RWPE2 (cell line): ENCODE measurements at places on chromosomes 5 and 9.
A peak's percentile ranks its signal among the peaks of the same experiment; 100 is the strongest.

- DNase-seq = no peak
- H3K36me3 ChIP-seq = no peaks in the 10 kb centered on the region
- H3K27me3 ChIP-seq = no peaks in the 10 kb centered on the region
- H3K4me3 ChIP-seq = no peak overlapping the region
Observed at GRCh38 chr5:169656125-169656901, 19.2 kb downstream of the DOCK2 start.

DNA sequence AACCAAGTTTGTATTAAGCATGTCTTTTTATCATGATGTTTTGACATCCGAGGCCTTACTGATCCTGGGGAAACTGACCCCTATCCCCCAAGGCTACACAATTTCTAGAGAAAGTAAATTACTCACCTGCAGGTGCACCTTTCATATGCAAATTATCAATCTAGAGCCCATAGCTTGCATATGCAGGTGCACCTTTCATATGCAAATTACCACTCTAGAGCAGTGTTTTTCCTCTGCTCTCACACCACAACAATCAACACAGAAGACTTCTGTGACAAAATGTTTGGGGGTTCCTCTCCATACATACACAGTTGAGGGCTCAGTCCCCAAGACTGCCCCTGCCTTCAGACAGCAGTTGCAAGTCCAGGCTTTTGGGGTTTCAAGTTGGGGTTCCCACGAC is 203.7 kb upstream of the RORB start:
- H3K4me3 ChIP-seq = no peak overlapping the region
- H3K27ac ChIP-seq = no peak overlapping the region
- no peaks in the 10 kb centered on the region for H3K27me3 ChIP-seq
- no peaks in the 10 kb centered on the region for H3K36me3 ChIP-seq

DNA sequence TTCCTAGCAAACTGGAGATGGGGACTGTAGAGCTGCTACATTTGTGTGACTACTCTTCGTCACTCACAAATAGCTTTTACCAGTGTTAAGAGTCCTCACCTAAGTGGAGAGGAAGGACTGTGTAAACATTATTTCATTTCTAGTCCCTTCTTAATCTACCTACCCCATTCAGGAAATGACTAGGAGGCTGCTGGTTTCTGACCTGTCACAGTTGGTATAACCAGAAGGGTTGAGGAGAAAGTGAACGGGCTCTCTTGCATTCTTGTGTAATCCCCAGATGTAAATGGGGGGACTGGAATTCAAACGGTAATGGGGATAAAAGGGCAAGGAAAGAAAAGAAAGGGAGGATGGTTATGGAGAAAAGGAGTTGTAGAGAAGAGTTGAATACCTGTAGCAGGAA is 35.4 kb upstream of the BNIP1 start:
- H3K27me3 ChIP-seq = no peaks in the 10 kb centered on the region
- H3K4me1 ChIP-seq = no peaks in the 10 kb centered on the region
- no peak overlapping the region for H3K27ac ChIP-seq
- DNase-seq = no peak

- H3K36me3 ChIP-seq = no peaks in the 10 kb centered on the region
- no peak overlapping the region for H3K4me3 ChIP-seq
- H3K4me1 ChIP-seq = no peaks in the 10 kb centered on the region
- DNase-seq = no peak
- H3K27ac ChIP-seq = no peak overlapping the region
Observed at GRCh38 chr9:79551586-79551985, 20.2 kb upstream of the TLE4 start.

- H3K36me3 ChIP-seq = no peaks in the 10 kb centered on the region
- no peak overlapping the region for H3K27ac ChIP-seq
- peaks cover 8% of the 10 kb centered on the region for H3K27me3 ChIP-seq
- DNase-seq = no peak
- no peaks in the 10 kb centered on the region for H3K4me1 ChIP-seq
Observed at GRCh38 chr5:9851458-9851857, 221.3 kb upstream of the TAS2R1 start.

DNA sequence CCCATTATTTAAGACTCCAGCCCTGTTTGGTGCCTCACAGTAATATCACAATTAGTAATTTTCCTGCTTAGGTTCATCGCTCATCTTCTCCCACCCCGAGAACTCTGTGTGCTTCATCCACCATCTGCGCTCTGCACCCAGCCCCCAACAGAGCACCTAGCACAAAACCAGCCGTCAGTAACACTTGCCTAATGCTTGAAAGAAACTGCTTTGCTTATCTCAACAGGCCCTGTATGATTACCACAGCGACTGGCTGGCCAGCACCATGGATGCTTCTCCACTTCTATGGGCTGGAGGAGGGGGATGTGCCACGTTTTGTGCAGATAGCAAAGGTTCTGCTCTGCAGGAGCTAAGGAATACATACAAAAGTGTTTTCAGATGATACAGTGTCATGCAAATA is 166.8 kb downstream of the SPOCK1 start:
- H3K36me3 ChIP-seq = no peaks in the 10 kb centered on the region
- H3K4me3 ChIP-seq = no peak overlapping the region
- no peaks in the 10 kb centered on the region for H3K27me3 ChIP-seq
- H3K4me1 ChIP-seq = no peaks in the 10 kb centered on the region

GRCh38 chr5:103228061-103228460 is 30.5 kb upstream of the MACIR start:
- DNase-seq = no peak
- H3K36me3 ChIP-seq = no peaks in the 10 kb centered on the region

DNA sequence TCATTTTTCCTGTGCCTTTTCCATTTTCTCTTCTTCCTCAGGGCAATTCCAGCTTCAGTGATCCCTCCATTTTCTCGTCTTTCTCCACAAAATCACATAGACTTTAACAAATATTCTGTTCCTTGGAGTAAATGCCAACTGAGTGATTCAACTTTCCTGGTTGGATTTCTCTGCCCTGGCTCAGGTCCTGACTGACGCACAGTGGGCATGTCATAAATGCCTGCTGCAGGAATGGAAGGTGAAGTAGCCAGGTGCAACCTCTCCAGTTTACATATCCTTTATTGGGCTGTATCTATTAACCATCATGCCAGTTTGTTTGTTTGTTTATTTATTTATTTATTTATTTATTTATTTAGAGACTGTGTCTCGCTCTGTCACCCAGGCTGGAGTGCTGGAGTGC is 95.1 kb downstream of the MEF2C start:
- H3K27ac ChIP-seq = no peak overlapping the region
- no peak overlapping the region for H3K4me3 ChIP-seq
- no peaks in the 10 kb centered on the region for H3K36me3 ChIP-seq
- H3K4me1 ChIP-seq = peaks cover 22% of the 10 kb centered on the region

DNA sequence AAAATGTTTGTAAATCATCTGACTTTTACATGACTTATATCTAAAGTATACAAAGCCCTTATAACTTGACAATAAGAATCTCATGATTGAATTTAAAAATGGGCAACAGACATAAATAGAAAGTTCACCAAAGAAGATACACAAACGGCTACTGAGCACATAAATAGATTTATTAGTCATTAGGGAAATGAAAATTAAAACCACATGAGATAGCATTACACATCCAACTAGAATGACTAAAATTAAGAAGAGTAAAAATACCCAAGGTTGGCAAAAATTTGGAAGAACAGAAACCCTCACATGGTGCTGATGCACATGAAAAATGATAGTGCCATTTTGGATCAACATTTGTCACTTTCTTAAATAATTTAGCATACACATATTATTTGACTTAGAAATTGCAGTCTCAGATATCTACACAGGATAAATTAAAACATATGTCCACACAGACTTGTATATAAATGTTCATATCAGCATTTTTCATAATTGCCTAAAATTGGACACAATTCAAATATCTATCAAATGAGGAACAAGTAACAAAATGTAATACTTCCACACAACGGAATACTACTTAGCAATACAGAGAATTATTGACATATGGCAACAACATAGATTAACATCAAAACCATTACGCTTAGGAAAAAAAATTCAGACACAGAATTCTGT is 359.1 kb upstream of the DAB2 start:
- H3K36me3 ChIP-seq = no peaks in the 10 kb centered on the region
- H3K27me3 ChIP-seq = no peaks in the 10 kb centered on the region
- no peak overlapping the region for H3K4me3 ChIP-seq
- H3K27ac ChIP-seq = no peak overlapping the region

DNA sequence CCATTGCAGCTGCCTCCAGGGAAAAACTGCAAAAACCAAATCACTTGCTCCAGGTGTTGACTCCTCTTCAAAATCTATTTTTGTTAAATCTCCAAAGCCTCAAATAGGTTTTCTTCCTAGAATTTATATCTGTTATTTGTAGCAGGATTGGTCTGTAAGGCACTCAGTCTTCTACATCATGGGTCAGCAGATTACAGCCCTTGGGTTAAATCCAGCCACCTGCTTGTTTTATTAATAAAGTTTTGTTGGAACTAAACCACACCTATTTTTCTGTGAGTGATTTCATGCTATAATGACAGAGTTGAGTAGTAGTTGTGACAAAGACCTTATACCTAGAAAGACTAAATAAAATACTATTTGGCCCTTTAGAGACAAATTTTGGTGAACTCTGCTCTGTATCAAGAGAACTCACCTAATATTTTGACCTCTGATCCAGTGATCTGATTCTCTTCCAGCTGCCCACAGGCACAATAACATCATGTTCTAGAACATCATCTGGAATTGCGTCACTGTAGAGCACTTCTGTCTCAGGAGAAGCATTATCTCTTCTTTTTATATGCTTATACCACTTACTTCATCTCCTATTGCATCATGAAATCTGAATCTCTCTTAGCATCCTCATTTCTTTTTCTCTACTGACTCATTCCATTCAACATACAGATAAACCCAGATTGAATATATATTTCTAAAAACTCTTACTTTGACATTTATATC is 130.1 kb downstream of the RPS23 start:
- no peak for DNase-seq
- peaks cover 19% of the 10 kb centered on the region for H3K4me1 ChIP-seq
- H3K4me3 ChIP-seq = no peak overlapping the region
- H3K27ac ChIP-seq = peak overlapping the region; percentile 25
- no peaks in the 10 kb centered on the region for H3K27me3 ChIP-seq

GRCh38 chr9:105275938-105276337 is 31.5 kb downstream of the SLC44A1 start:
- H3K27ac ChIP-seq = no peak overlapping the region
- H3K4me3 ChIP-seq = no peak overlapping the region
- H3K36me3 ChIP-seq = peaks cover 4% of the 10 kb centered on the region; the same call in 1 of the 2 replicates
- H3K27me3 ChIP-seq = no peaks in the 10 kb centered on the region
- no peak for DNase-seq

DNA sequence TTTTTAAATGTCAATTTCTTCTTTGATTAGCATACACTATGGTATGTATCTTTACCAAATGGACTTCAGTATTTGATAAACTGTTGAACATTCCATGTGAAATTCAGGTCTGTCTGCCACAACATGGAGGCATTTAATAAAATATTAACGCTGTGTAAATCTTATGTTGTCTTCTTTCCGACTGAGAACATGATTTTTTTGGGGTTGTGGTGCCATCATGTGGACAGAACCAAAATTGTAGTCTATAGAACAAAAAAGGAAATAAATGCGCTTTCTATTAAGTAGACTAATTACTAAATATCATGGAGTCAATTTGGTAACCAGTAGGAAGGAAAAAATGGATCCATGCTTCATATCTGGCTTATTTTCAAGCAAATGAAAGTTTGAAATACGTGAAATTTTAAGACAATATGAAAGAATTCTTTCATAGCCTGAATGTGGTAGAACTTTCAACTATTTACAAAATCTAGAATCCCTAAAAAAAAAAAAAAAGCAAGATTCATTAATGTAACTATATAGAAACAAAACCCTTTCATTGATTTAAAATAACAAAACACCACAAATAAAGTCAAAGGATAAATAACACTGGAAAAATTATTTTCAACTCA is 2.8 kb upstream of the PLK2 start:
- H3K27me3 ChIP-seq = no peaks in the 10 kb centered on the region
- peaks cover 9% of the 10 kb centered on the region for H3K4me1 ChIP-seq
- H3K36me3 ChIP-seq = peaks cover 19% of the 10 kb centered on the region
- no peak overlapping the region for H3K4me3 ChIP-seq

- no peaks in the 10 kb centered on the region for H3K36me3 ChIP-seq
- no peak for DNase-seq
- peaks cover 5% of the 10 kb centered on the region for H3K4me1 ChIP-seq
- no peak overlapping the region for H3K4me3 ChIP-seq
- H3K27ac ChIP-seq = no peak overlapping the region
Observed at GRCh38 chr9:109721001-109721400, 59.0 kb upstream of the PALM2AKAP2 start.

DNA sequence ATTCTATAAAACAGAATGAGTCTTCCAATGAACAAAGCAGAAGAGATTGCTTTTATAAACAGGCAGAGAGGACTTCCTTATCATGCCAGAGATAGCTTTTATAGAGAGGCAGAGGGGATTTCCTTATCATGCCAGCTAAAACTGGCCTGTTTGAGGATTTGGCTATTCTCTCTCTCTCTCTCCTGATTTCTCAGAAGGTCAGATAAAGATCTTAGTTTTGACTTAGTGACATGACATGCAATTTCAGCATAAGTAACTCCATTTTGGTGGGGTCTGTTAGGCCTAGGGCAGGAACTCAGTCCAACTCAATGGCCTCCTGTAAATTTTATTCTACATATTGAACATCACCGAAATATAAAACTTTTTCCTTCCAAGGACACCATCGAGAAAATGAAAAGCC is 31.5 kb upstream of the DENND4C start:
- no peaks in the 10 kb centered on the region for H3K4me1 ChIP-seq
- H3K4me3 ChIP-seq = no peak overlapping the region
- H3K27ac ChIP-seq = no peak overlapping the region
- H3K36me3 ChIP-seq = no peaks in the 10 kb centered on the region

- no peaks in the 10 kb centered on the region for H3K36me3 ChIP-seq
- no peak for DNase-seq
- peaks cover 39% of the 10 kb centered on the region for H3K4me1 ChIP-seq
- H3K4me3 ChIP-seq = no peak overlapping the region
Observed at GRCh38 chr5:128574041-128574440, 36.0 kb upstream of the FBN2 start.

- no peaks in the 10 kb centered on the region for H3K27me3 ChIP-seq
- H3K36me3 ChIP-seq = no peaks in the 10 kb centered on the region
- peak overlapping the region; percentile 62 for H3K27ac ChIP-seq
- no peak for DNase-seq
- H3K4me3 ChIP-seq = no peak overlapping the region
Observed at GRCh38 chr5:88785746-88786565, 97.0 kb downstream of the MEF2C start.

GRCh38 chr5:74657165-74657564 is 16.6 kb upstream of the ENC1 start:
- no peak overlapping the region for H3K27ac ChIP-seq
- no peaks in the 10 kb centered on the region for H3K4me1 ChIP-seq
- H3K36me3 ChIP-seq = no peaks in the 10 kb centered on the region
- no peak for DNase-seq
- no peak overlapping the region for H3K4me3 ChIP-seq

- H3K27ac ChIP-seq = no peak overlapping the region
- no peaks in the 10 kb centered on the region for H3K4me1 ChIP-seq
- no peaks in the 10 kb centered on the region for H3K27me3 ChIP-seq
- no peak for DNase-seq
Observed at GRCh38 chr5:121156565-121156964, 692.5 kb downstream of the PRR16 start.

GRCh38 chr5:142233083-142234032 is 91.5 kb downstream of the SPRY4 start:
- no peaks in the 10 kb centered on the region for H3K36me3 ChIP-seq
- no peak for DNase-seq
- peaks cover 9% of the 10 kb centered on the region for H3K4me1 ChIP-seq
- H3K27me3 ChIP-seq = no peaks in the 10 kb centered on the region
- H3K27ac ChIP-seq = no peak overlapping the region
- H3K4me3 ChIP-seq = no peak overlapping the region
